ENCODE measurements at places on chromosomes 12 and 14. TPM values are rescaled to one million over a fixed set of nuclear protein-coding genes. Genes with fewer than 3 reads are reported as not detected.

- no peak overlapping the region for H3K4me3 ChIP-seq
- H3K27me3 ChIP-seq = no peaks in the 10 kb centered on the region
- peak overlapping the region; percentile 66 for H3K27ac ChIP-seq
- no peak for DNase-seq
Observed at GRCh38 chr14:91388551-91388975, 29.1 kb downstream of the CCDC88C start.

DNA sequence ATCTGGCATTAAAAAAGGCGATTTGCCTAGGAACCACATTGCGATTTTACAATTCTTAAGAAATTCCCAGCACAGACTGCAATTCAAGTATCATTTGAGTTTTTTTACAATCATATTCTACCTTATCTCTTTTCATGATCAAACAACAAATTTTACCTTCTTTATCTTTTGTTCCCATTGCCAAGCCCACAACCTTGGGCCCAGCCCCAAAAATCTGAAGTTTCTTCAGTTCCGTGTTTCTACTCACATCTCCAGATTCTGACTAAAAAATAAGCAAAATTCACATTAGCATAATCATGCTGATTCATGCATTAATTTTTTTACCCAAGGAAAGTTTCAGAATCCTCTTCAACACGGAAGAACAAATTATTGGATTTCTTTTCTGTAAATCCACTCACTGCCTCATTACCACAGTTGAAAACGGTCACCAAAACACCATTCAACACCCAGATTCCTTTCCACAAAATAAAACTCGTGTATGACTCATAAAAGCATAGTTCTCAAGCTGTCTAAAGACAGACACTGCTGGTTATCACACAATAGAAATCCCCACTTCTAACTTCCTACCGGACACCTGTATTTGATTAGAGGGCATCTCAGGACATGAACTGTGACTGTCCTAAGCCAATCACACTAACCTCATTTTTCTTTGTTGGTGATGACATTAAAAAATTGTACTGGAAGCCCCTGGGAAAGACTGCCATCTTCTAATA is 32.7 kb downstream of the KDM5A start:
- H3K4me3 ChIP-seq = no peak overlapping the region
- H3K27me3 ChIP-seq = no peaks in the 10 kb centered on the region
- H3K4me1 ChIP-seq = no peaks in the 10 kb centered on the region
- peaks cover 98% of the 10 kb centered on the region for H3K36me3 ChIP-seq

DNA sequence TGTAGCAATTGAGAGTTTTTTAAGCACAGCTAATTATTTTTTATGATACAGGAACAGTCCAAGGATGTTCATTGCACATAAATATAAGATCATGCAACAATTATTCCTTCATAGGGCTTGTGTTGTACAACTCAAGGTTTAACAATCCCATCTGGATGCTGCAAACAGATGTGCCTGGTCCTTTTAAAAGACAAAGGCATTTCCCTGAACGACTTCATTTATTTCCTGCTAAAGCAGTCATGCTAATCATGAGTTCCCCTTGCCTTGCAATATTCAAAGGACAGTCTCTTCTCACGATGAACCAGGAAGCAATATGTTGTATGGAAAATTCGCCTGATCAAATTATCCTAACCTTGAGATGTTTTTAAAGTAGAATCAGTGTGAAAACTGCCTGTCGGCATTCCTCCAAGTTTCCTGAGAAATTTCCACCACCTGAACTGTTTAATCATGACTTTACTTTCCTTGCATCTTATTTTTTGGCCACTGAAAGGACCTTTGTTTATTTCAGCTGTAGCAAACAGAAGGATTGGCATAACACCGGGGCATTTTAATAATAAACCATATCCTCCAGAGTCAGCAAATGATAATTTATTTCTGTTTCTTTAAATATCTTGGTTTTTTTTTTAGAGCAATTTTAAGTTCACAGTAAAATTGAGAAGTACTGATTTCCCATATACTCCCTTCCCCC is 33.9 kb upstream of the TSPAN8 start:
- no peak for DNase-seq
- no peaks in the 10 kb centered on the region for H3K27me3 ChIP-seq
- H3K4me3 ChIP-seq = no peak overlapping the region
- H3K27ac ChIP-seq = no peak overlapping the region

GRCh38 chr12:46723629-46724419 is 102.0 kb downstream of the SLC38A4 start:
- H3K27ac ChIP-seq = no peak overlapping the region
- no peaks in the 10 kb centered on the region for H3K4me1 ChIP-seq

- H3K4me3 ChIP-seq = no peak overlapping the region
- H3K4me1 ChIP-seq = no peaks in the 10 kb centered on the region
- H3K36me3 ChIP-seq = no peaks in the 10 kb centered on the region
- H3K27me3 ChIP-seq = no peaks in the 10 kb centered on the region
- no peak overlapping the region for H3K27ac ChIP-seq
- DNase-seq = no peak
Observed at GRCh38 chr12:127162307-127162706, 1104.7 kb upstream of the TMEM132C start.

DNA sequence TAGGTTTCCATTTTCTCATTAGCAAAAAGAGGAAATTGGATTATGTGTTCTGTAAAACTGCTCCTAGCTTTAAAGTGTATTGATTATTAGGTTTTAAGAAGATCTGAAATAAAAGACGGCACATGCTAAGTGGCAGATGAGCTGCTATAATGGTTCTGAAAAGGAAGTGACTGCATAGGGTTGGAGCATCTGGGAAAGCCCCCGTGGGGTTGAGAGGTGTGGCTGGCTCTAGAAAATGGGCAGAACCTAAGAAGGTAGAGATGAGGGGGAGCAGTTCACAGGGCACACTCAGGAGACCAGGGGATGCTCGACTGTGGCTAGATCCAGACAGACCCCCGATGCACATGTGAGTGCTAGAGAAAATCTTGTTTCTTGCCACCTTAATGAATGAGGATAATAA is 1.9 kb downstream of the IFNG-AS1 start:
- no peaks in the 10 kb centered on the region for H3K27me3 ChIP-seq
- no peaks in the 10 kb centered on the region for H3K36me3 ChIP-seq
- no peak overlapping the region for H3K27ac ChIP-seq
- no peaks in the 10 kb centered on the region for H3K4me1 ChIP-seq
- no peak overlapping the region for H3K4me3 ChIP-seq

DNA sequence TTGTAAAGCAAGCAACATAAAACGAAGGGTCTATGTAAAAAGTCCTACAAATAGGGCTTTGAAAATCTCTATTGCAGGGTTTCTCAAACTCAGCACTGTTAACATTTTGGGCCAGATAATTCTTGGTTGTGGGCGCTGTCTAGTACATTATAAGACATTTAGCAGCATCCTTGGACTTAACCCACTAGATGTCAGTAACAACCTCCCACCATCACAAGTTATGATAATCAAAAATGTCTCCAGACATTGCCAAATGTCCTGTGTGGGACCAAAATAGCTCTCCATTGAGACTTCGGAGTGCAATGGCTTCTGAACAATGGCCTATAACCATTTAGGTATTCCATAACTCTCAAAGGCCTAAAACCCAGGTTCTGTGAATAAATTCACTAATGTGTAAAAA is 22.9 kb upstream of the DHRS7 start:
- H3K4me1 ChIP-seq = no peaks in the 10 kb centered on the region
- no peak overlapping the region for H3K27ac ChIP-seq
- no peak overlapping the region for H3K4me3 ChIP-seq
- DNase-seq = no peak
- no peaks in the 10 kb centered on the region for H3K27me3 ChIP-seq

GRCh38 chr14:78627114-78627513 is 456.9 kb downstream of the NRXN3 start:
- no peak for DNase-seq
- no peak overlapping the region for H3K4me3 ChIP-seq
- no peaks in the 10 kb centered on the region for H3K4me1 ChIP-seq
- H3K27me3 ChIP-seq = no peaks in the 10 kb centered on the region
- H3K27ac ChIP-seq = no peak overlapping the region

DNA sequence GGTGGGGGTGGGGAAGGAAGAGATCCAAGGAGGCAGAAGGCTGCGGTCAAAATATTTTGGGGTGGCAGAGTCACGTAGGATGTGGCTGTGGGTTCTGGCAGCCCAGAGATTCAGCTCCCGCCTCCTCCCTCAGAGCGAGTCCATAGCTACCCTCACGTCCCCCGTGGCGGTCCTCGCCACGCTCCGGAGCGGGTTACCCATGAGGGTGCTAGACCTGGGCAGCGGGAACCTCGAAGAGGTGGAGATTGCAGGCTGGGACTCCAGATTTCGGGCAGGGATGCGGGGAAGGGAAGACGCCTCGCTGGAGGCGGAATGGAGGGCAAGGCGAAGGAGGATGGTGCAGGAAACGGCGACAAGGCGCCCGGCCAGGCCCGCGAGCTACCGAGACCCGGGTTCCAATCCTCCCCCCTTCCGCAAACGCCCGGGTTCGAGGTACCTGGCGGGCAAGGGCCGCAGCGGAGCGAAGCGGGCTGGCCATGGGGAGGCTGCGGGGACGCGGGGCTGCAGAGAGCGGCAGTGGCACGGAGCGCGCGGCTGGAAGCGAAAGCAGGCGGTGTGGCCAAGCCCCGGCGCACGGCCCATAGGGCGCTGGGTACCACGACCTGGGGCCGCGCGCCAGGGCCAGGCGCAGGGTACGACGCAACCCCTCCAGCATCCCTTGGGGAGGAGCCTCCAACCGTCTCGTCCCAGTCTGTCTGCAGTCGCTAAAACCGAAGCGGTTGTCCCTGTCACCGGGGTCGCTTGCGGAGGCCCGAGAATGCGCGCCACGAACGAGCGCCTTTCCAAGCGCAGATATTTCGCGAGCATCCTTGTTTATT is 46.2 kb downstream of the BCAT1 start:
- no peaks in the 10 kb centered on the region for H3K4me1 ChIP-seq
- peak overlapping the region; percentile 32 for H3K27ac ChIP-seq
- DNase-seq = no peak

DNA sequence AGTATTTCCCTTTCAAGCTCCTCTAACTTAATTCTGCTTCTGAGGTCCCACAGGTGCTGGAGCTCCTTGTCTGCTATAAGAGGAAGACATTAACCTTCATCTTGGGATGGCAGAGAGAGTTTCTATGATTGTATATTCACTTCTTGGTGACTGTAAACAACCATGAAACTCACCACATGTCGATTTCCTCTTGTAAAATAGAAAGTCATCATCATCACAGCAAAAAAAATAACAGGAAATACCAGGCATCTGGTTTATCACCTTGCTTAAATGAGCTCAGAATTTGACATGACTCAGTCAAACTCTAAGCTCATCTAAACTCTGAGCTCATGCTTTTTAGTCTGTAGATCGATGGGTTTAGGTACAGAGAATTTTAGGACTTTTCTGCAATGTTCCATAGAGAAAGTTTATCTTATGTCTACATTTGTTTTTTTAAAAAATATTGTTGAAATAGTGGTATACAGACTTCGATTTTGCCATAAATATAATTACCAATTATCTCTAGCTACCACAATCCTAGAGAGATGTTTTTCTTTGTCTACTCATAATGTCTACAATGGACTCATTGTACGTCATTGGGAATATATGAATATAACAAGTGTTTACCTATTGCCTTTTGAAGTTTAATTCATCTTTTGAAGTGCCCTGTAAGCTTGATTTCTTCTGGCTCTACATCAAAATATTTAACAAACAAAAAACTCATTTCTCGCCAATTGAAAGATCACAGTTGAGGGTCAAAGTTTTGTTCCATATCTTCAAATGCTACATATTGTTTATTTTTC is 58.4 kb downstream of the IGF1 start:
- DNase-seq = no peak
- no peak overlapping the region for H3K4me3 ChIP-seq
- H3K27me3 ChIP-seq = no peaks in the 10 kb centered on the region
- H3K27ac ChIP-seq = no peak overlapping the region
- no peaks in the 10 kb centered on the region for H3K36me3 ChIP-seq

DNA sequence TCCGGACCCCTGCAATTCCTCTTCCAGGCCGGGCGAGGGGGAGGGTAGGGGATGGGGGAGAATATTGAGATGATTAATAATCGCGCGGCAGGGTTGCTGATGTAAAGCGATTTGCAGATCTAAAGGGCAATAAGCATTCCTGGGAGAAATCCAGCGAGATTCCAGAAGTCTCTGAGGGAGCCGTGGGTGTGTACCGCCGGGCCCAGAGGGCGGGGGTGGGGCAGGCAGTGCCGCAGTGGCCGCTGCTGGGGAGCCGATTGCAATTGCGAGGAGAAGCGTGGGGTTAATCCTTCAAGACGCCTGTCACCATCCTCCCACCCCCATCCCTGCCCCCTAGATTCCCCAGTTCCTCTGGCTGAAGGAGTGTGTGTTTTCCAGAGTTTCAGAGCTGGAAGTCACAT is 16.4 kb downstream of the FOS start:
- no peaks in the 10 kb centered on the region for H3K4me1 ChIP-seq
- DNase-seq = peak; percentile 38
- no peaks in the 10 kb centered on the region for H3K27me3 ChIP-seq
- no peaks in the 10 kb centered on the region for H3K36me3 ChIP-seq

Gene INSM2
- not detected for total RNA-seq

Gene PMCH
- total RNA-seq = not detected

Gene PLEKHG7
- total RNA-seq = 2.4 TPM

Gene SIX1
- total RNA-seq = not detected

Gene DUSP16
- 52.6 TPM for total RNA-seq

Gene BHLHE41
- total RNA-seq = 1.9 TPM
